Thyroid gland (tissue), 4 donors: ENCODE measurements at places on chromosomes 1 and 21.

DNA sequence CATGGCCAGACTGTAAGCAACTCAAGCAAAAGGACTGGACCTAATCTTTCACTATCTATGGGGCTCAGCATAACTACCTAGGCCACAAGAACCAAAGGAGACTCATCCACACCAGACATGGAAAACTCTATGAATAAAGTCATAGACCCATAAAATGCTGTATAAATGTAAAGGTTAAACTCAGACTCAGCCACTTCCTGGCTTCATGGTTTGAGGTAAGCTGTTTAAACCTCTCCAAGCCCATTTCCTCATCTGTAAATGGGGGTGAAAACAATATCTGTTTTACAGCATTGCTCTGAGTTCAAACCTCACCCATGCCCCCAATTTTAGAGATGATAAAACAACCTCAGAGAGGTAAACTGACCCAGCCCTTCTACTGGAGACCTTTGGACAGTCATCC, 4.0 kb upstream of the SMIM12 start:
- no peak for DNase-seq

GRCh38 chr1:56819387-56819899, at the start of gene FYB2:
TSS of gene FYB2 (minus strand) at chr1:56819404. CDS start at chr1:56819290, 114 bp downstream.
- DNase-seq: no peak

DNA sequence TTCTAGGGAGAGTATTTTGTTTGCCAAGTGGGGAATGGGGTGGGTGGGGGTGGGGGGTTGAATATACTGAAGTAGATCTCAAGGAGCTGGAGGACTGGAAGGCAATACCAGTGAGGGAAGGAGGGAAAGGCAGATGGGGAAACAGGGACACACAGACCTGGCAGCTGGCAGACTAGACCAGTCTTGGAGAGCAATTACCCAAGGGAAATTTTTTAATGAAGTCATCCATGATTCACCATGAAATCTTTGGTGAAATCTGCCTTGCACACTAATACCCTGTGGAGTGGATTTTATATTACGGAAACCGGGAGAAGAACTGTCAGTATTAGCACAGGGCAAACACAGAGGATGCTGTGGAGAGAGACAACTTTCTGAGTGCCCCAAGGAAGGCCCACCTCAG, 29.7 kb upstream of the MARK1 start:
- DNase-seq: no peak

DNA sequence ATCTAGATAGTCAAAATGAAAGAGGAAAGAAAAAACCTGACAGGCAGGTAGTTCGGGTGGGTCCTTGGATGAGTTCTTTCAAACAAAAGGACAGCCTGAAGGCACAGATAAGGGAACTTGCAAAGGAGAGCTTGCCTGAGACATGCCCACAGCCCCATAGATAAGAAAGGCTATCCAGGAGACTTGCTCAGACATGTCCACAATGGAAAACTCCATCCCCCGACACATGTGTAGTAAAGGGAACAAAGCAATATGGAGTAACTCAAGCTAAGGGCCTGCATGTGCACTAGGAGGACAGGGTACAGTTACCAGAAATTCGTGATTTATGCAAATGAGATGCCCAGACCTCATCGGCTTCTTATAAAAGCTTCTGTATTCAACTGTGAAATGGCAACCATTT, 281.5 kb downstream of the NEGR1 start:
- DNase-seq: no peak

GRCh38 chr1:51100264-51100880, 1.7 kb upstream of the C1orf185 start:
- DNase-seq: no peak
